Stimulated activated CD8-positive, alpha-beta memory T cell treated with anti-CD3 and anti-CD28 coated beads, Interleukin-7, amount 100 ng/mL, for 1 hour (primary cell): ENCODE measurements at places on chromosomes 3 and 15.

DNA sequence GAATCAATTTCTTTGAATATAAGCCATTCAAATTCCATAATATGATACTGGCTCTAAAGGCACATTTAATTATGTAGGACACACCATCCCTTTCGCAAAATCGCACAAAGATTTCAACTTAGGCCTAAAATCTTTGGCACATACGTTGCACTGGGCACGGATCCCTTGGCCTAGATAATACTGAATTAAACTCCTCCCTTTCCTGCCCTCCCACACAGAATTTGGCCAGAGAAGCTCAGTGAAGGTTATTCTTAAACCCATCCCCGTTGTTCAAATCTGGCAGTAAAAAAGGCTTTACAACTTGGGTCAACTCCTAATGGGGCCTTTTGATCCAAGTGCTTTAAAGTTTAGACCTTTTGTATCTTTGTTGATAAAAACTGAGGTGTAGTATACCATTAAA is 247.2 kb downstream of the PTPRG start:
- DNase-seq = no peak

DNA sequence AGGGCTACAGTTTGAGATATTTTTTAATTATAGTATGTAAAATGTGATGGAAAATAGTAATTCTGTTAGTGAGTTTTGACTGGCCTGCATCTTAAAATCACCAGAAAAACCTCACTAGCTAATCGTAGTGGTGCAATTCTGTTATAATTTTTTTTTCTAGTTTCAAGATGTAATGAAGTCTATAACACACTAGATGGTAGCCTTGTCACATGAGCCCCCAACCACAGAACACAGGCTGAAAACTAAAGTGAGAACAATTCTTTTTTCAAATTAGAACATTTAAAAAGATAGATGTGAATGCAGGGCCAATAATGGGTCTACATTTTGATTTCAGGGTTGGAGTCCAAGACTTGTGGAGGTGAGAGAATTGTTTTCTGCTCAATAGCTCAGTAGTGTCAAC is 83.3 kb upstream of the KCNH8 start:
- no peak for DNase-seq

GRCh38 chr3:60176614-60177013 is 1074.6 kb downstream of the FHIT start:
- DNase-seq = no peak

DNA sequence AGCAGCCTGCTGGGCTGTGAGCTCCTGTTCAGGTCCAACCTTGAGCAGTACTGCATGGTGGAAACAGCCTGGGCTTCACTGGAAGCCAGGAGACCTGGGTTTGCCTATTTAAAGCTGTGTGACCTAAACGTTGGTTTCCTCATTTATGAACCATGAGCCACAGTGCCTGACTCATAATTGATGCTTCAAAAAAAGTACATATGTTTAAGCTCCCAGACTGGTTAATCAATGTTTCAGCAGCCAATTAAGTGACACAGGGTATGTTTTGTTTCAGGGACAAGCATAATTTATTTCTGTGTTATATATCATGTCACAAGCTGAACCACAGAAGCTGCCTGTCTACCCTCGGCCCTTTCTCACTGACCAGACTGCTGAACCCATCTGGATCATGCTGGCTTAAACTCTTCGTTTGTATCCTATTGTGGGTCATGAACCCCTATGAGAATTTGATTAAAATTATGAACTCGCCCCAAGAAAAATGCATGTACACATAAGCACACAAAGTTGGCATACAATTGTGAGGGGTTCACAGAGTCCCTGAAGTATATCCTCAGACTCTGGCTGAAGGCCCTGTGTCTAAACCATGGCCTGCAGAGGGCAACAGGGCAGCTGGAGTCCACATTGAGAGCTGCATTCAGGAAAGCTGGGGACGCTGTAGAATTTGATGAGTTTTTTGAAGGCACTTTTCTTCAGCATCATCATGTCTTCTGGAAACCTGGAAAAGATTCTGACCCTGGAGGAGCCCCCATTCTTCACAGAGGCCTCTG is 23.7 kb downstream of the HDC start:
- DNase-seq = no peak

DNA sequence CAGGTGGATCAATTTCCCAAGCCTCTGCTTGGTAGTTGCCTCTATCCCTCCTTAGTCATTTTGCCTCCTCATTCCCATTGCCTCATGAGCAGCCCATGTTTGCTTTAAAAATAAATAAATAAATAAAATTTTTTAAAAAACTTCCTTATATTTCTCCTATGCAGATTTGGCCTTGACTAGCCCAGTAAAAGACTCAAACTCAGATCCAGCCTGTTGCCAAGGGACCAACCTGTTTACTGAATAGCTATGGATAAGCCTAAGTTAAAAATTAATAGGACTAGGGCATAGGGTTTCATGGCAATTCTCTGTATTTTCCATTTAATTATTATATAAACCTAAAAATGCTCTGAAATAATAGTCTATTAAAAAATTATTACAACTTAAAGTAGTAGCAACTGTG is 384.4 kb downstream of the RSL24D1 start:
- no peak for DNase-seq

- DNase-seq = no peak
These were observed 92.2 kb upstream of the MITF start for GRCh38 chr3:69647081-69647480.

- DNase-seq = no peak
These were observed 377.7 kb upstream of the AGTR1 start for GRCh38 chr3:148319960-148320359.

DNA sequence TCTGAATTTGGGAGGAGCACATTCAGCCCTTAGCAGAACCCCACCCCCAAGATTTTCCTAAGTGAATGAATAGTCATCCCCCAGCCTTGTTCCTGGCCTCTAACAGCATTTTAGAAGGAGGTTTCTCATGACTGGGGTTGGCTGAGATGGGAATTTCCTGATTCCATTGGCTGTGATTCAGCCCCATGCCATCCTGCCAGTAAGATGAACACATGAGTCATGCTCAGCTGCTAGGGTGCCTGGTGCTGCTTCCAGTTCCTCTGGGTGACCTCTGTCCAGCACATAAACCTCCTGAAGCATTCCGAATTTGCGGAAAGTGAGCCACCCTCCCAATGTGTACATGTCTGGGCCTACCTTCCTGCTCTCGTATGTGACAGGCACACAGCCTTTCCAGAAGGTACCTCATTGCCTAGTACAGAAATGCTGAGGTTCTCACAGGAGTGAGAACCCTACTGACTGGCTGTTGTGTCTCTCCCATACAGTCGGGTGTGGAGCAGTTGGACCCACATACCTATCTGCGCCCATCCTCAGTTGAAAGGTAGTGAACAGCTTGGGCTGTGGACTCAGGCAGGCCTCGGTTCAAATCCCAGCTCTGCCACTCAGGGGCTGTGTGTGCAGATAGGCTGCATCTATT is 91.7 kb downstream of the APBA2 start:
- no peak for DNase-seq

- DNase-seq = no peak
These were observed 125.9 kb downstream of the TPRA1 start for GRCh38 chr3:127464642-127465041.

GRCh38 chr3:50817756-50818529 is 143.2 kb downstream of the DOCK3 start:
- DNase-seq = no peak

DNA sequence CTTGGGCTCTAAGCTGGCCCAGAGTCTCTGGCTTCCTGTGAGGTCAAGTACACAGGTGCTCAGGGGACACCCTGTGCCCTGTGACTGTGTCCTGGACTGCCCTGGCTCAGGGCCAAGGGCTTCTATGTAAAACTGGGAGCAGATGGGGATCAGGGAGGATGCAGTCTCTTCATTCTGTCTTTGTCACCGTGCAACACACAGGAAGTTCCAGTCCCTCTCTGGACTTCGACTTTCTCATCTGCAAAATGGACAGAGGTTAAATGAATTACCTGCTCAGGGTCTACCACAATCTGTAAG is 61.9 kb upstream of the TLE3 start:
- no peak for DNase-seq

DNA sequence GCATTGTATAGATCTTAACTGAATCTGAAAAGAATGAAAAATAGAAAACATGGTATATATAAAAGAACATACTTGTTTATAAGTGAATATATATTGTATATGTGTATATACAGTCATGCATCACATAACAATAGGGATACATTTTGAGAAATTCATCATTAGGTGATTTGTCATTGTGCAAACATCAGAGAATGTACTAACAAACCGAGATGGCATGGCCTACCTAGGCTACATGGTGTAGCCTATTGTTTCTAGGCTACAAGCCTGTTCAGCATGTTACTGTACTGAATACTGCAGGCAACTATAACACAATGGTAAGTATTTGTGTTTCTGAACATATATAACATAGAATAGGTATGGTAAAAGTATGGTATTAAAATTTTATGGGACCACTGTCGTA is 64.6 kb upstream of the CHRM5 start:
- DNase-seq = no peak

GRCh38 chr3:66795365-66795764 is 202.7 kb upstream of the KBTBD8 start:
- no peak for DNase-seq

GRCh38 chr15:63553388-63553791 is 43.8 kb upstream of the FBXL22 start:
- no peak for DNase-seq

GRCh38 chr3:65265511-65265910 is 577.7 kb upstream of the ADAMTS9 start:
- DNase-seq = no peak

DNA sequence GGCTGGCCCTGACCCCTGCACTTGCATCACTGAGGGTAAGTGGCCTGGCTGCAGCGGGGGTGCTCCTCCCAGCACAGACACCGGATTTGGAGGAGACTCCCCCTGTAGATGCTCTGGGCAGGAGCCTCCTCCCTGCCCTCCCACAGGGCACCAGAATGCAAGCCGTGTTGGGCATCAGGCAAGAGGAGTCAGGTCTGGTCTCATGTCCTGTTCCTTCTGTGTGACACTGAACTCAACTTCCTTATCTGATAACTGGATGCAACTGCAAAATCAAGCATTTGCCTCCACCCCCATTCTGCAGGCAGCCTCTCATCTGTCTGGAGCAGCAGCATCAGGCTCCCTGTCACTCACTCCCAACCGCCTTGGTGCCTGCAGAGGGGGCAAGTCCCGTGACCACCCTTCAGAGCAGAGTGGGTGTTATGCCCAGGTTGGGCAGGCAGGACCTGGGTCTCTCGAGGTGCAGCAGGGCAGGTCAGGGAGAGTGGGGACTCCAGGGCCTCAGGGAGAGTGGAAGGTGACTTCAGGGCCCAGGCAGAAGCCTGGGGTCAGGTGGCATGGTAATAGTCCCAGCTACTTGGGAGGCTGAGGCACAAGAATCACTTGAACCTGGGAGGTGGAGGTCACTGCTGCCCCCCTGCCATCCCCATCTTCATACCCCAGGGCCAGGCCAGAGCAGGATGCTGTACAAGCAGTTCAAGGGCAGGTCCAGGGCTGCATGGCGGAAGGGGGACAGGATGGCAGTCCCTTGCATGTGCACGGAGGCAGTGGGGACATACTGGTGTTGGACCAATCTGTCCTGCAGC is 10.5 kb upstream of the RPL29 start:
- DNase-seq = no peak

DNA sequence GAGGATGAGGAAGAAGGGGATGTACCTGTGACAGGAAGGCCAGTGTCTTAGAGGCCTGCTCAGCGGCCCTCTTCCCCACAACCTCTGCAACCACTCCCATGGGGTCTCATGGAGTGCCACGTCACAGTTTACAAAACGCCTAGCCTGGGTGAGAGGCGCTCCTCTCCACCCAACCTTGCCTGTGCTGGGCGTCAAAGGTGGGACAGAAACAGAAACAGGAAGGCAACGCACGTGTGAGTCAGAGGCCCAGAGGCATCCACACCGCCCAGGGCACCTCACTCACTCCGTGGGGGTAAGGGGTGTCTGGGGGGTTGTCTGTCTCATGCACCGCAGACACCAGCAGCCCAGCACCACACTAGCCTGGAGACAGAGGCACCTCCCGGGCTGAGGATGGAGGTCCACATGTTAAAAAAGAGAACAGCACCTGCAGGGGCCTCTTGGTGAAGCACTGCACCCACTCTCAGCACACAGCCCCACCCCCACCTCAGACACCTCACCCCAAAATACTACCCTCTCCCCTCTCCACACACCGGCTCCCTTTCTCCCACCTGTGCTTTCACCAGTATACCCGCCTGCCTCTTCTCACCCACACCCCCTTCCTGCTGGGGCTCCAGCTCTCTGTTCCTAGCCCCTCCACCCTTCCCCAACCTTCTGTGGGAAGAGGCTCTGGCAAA is 4.7 kb upstream of the CALML4 start:
- no peak for DNase-seq

DNA sequence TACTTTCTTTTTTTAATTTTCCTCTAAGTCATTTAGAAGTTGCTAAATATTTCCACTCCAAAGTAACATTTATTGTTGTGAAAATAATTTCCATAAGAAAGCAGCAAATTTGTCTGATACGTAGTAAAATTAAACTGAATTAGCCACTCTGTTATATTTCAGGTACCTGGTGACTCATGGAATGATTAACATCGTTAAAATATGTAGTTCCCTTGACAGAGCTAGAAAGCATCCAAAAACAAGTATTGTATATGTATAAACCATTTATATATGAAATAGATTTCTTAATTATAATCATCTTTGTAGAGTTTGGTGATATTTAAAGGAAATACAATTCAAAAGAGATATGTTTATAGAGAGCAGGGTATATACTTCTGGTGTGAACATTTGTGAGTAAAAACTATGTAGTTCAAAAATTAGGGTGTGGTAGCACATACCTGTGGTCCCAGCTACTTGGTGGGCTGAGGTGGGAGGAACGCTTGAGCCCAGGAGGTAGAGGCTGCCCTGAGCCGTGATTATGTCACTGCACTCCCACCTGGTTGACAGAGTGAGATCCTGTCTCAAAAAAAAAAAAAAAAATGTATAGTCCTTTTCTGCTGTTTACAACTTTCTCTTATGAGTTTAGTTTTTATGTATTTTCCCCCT is 36.6 kb downstream of the ATP11B start:
- no peak for DNase-seq

- DNase-seq = no peak
These were observed 221.9 kb downstream of the LRRN1 start for GRCh38 chr3:4021162-4021561.

DNA sequence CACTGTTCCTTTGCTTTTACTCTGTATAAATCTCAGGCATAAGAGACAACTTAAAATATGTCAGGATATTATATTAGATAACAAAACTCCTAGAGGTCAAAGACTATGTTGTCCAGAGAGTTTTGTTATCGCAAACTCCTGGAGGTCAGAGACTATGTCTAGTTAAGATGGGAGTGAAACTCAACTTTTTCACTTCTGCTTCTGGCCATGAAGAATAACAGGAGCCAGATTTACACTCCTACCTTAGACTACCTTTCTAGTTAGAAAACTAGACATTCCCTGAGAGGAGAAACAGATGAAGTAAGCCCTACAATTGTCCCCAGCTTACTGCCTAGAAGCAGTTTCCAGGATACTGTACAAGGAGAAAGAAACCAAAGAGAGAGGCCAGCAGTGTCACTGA is 255.4 kb upstream of the UBE2E1 start:
- no peak for DNase-seq

GRCh38 chr15:83430441-83430840 is 16.7 kb upstream of the SH3GL3 start:
- DNase-seq = no peak
